ENCODE measurements at places on chromosomes 12 and 14.
A peak's percentile ranks its signal among the peaks of the same experiment; 100 is the strongest.

DNA sequence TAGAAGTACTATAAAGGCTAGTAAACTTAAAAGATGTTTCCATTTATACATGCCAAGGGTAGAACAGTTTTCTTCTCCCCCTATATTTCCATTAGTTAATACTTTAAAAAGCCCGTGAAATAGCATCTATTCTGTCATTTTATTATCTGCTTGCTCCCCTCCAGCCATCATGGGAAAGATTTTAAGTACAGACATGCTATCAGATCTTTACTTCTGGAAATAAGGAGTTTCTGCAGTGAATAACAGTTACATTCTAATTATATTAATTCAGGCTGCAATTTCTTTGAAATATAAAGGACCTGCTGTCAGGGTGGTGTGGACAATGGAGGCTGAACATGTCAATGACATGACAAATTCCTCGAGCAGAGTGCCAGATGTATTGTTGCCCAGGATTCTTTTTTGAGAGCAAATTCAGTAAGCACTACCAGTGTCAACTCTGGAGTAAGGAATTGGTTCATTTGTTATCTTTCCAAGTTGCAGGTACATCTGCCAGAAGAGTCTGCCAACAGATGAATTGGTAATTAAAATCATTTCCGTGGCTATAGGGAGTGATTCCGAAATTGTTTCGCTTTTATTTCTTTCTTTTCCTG is 151.3 kb downstream of the BTG1 start:
- no peak for DNase-seq

GRCh38 chr14:92386165-92386564 is 63.2 kb downstream of the SLC24A4 start:
- no peak for DNase-seq

DNA sequence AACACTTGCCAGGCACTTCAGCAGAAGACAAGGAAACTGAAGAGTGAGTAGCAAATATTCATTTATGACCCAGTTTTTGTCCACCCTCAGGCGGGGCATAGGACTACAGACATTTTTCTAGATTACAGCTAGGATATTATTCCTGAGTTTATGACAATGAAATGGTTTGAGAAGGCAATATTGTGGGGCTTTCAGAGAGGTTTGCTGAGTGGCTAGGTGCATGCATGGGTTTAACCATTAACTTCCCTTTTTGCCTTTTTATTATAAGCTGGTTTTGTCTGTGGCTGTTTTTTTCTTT is 104.0 kb upstream of the BCAT1 start:
- DNase-seq = no peak

GRCh38 chr14:65382586-65382985 is 29.9 kb upstream of the FUT8 start:
- DNase-seq = no peak

GRCh38 chr14:92680781-92681650 is 67.4 kb downstream of the LGMN start:
- DNase-seq = peak; percentile 27

DNA sequence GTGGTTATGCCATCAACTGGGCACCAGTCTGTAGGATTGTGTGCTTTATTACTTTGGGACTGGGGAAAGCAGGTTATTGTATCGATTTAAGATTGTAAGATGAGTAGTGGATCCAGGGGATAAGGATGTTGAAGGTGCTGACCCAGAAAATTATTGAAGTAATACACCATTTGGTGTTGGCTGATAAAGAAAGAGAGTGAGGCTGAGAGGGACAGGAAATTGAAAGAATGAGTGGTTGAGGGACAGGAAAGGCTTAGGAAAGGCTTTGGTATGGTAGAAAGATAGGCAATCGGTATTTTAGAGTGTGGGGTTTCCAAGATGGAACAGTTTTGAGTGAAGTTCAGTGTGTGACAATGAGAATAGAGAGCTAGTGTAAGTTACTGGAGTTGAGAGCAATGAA is 12.3 kb downstream of the PPHLN1 start:
- DNase-seq = no peak

- no peak for DNase-seq
Observed at GRCh38 chr12:57583008-57583831, 7.8 kb upstream of the PIP4K2C start.

DNA sequence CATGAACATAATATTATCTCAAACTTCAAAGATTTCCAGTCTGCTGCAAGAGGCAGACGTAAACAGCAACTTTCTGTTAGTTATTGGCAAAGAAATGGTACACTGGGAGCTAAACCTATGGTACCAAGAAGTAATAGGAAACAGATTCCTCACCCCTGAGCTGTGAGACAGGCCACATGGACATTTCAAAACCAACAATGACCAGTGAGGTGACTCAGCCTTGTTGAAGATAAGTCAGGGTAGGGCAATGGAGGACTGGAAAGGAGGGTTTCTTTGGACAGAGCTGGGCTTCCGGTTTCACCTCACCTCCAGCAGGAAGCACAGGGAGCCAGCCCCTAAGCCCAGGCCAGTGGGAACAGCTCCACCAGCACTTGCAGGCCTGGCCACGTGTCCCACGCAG is 1320.5 kb downstream of the AACS start:
- DNase-seq = no peak

DNA sequence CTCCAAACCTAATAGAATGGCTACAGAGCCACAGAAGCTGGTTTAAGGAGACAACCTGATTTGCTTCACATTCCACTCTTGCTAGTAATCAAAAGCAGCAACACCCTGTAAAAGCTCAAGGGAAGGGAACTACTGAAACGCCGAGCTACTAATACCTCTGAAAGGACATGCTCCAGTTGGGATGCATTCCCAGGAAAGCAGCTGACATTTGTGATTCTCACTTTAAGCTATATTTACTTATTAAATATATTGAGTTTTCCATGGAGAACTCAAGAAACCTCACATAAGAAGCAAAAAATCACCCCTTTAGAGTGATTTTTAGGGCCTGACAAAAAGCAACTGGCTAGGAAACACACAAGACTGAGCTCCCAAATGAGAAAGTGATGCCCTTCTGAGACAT is 1073.0 kb upstream of the FLRT2 start:
- no peak for DNase-seq

- no peak for DNase-seq
Observed at GRCh38 chr14:54462048-54462447, 20.9 kb upstream of the CNIH1 start.

DNA sequence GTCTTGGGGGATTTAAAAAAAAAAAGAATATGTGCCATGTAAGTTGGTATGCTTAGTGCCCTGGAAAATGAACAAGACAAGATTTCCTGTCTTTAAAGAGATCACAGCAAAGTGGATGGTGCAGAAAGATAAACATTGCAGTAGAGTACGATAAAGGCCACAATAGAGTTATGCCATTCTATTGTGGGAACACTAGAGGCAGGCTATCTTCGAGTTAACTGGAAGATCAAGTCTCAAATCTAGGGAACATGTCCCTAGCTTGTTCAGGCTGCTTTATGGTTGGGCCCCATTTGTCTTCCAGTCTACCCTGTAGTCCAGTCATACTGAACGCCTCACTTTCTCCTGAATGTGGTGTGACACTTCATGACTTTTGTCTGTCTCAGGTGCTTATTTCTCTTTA is 18.7 kb upstream of the CCT2 start:
- no peak for DNase-seq

DNA sequence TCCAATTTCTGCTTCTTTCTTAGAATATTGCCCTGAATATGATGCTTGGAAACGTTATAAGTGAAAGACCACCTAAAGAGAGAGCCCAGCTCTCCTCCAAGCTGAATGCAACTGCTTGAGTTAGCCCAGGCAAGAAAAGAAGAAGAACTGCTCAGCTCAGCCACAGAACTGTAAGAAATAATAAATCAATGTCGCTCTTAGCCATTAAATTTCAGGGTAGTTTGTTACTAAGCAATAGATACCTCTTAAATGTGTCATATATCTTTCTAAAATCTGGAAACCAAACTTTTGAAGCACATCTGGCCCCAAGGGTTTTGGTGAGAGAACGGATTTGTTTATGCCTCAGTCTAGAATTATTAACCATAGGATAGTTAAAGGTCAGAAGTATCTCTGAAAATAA is 50.4 kb downstream of the SLC6A15 start:
- no peak for DNase-seq

All from epithelial cell of prostate (primary cell).